NCI-H1694 treated with DMSO at 0.1 percent for 48 hours (cell line): ENCODE measurements at places on chromosomes 16 and 17.
A peak's percentile ranks its signal among the peaks of the same experiment; 100 is the strongest.

DNA sequence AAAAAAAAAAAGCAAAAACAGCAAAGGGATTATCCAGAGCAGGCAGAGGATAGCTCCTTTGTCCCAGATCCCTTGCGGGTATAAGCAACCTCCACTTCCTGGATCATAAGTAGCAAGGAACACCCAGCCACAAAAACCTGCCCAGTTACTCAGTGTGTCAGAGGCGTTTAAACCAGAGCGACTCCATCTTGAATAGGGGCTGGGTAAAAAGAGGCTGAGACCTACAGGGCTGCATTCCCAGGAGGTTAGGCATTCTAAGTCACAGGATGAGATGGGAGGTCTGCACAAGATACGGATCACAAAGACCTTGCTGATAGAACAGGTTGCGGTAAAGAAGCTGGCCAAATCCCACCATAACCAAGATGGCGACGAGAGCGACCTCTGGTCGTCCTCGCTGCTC is 33.4 kb upstream of the HELZ start:
- no peak for DNase-seq

DNA sequence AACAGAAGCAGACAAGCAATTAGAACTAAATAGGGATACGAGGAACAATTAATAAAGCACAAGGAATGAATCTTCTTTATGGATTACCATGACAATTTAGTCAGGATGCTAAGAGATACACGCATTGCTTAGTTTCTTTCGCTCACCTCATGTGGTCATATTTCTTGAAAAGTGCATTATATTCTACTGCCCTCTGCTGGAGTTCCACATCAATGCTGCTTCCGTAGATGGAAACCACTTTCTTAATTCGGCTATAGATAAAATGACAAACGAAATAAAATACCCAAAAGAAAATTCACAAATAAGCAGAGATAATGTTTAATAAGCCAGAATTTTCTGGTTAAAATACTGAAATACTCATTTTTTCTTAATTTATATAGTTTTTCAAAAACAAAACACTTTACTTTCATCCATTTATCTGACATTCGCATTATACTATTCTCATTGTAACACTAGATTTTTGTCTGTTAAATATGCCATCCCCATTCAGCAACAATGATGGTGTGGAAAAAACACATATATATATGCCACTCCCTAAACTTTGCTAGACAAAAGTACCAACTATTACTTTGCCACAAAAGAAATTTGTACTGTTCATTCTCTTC is 22.0 kb upstream of the PHLPP2 start:
- DNase-seq, result peak; percentile 22

GRCh38 chr16:78838276-78838675 is 738.8 kb downstream of the WWOX start:
- no peak for DNase-seq

GRCh38 chr17:10748531-10749181 is 18.8 kb upstream of the TMEM220 start:
- DNase-seq, result no peak

GRCh38 chr17:73096211-73096610 is 3.7 kb upstream of the SLC39A11 start:
- DNase-seq, result no peak

DNA sequence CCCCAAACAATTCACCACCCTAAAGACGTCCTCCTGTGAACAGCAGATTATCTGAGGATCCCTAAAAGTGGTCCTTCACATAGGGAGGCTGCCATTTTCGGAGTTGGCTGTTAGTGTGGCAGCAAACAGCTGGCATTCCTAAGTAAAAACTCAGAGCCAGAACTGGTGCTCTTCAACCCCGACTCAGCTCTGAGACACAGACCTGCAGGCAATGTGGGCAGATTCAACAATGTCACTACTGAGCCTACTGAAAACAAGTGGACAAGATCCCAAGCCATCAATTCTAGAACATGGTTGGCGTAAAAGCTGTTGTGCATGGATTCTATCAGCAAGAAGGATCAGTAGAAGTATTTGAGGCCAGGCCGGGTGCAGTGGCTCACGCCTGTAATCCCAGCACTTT is 247.2 kb downstream of the NTN1 start:
- no peak for DNase-seq

DNA sequence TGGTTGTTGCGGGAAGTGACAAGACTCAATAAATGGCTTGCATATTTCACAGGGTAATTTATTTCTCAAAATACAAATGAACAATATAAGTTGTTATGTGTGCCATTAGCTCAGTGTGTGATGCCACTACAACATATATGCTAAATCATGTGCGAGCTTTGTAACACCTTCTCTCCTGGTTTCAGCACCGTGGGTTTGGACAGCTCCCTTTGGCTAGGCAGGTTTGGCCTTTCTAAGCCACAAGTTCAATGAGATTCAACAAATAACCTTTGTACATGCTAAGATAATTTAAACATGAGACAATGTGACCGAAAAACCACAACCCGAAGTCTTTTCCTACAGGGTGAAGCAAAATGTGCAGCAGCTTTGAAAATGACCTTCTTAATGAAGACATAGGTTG is 563.9 kb downstream of the TMEM114 start:
- no peak for DNase-seq

GRCh38 chr17:39549747-39550573 is 57.8 kb downstream of the NEUROD2 start:
- DNase-seq, result peak; percentile 87

DNA sequence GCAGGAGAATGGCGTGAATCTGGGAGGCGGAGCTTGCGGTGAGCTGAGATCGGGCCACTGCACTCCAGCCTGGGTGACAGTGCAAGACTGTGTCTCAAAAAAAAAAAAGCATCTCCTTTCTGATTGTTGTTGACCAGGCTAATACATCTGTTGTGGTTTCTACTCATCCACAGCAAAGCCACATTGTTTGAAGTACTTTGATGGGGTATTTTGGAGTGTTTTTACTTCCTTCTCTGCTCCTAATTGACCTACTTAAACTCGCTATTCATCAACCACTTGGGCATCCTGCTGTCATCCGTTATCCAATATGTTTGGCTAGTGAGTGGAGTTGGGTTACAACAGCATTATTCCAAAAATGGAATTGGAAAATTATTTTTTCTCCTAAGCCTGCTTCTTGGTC is 3.5 kb upstream of the CDC27 start:
- DNase-seq, result no peak
